Activated CD4-positive, alpha-beta memory T cell treated with anti-CD3 and anti-CD28 coated beads for 36 hours (primary cell): ENCODE measurements at places on chromosomes 1 and 21. TPM values are rescaled to one million over a fixed set of nuclear protein-coding genes. Genes with fewer than 3 reads are reported as not detected.

The SLC35F3 gene
- 0.70 TPM for total RNA-seq

- DNase-seq, result peak; percentile 59
Measured at GRCh38 chr1:210726621-210727020, 397.9 kb downstream of the HHAT start.

The LCE3D gene
- not detected for total RNA-seq

- peak; percentile 28 for DNase-seq
Measured at GRCh38 chr1:153919876-153920852, 2.6 kb downstream of the GATAD2B start.

The ESPN gene
- 1.5 TPM for total RNA-seq

DNA sequence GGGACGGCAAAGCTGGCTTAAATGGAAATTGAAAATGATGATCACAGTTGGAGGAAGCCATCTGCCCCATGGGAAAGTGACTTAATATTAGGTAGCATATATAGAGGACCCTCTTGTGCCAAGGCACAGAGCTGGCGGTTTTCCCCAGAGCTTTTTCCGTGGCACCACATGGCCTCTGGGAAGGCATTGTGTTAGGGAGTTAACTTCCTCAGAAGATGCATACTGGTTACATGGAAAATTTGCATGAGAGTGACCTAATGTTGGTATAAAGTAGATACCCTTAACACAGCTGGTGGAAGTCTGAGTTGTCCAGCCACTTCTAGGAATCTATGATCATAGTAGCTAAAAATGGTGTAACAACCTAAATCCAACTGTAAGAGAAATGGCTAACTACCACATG, 27.3 kb downstream of the CAP1 start:
- no peak for DNase-seq
